ENCODE measurements at places on chromosomes 13 and 19.

GRCh38 chr19:17737690-17738153 is 13.6 kb upstream of the FCHO1 start:
- no peak for DNase-seq

DNA sequence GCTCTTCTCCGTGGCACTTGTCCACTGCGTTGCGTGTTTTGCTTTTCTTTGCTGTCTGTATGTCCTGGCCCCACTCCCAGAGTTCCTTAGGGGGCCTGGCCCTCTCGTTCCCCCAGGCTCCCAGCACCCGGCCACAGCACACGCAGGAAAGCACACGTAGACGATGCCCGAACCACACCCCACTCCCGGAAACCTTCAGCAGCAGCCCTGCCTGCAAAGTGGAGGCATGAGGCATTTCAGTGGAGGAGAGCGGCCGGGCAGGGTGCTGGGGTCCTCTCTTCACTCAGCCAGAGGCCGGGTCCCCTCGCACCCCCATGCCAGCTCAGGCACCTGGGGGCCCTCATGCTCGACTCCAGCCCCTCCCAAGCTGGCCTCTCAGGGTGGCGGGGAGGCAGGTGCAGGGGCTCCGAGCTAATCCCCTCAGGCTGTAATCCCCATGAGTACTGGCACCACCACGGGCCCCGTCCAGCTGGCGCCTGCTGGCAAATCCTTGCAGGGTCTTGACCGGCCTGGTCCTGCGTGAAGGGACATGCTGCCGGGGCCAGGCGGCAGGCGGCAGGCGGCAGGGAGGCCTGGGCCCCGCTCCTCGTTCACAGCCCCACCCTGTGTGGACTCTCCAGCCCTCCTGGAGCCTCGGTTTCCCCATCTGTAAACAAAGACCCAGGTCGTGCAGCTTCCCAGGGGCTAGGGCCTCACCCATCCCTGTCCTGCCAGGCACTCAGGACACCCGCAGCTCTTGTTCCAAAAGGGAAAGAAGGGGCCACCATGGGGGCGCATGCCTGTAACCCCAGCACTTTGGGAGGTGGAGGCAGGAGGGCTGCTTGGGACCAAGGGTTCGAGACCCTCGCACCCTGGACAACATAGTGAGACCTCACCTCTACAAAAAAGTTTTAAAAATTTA is 7.0 kb downstream of the PIP5K1C start:
- DNase-seq: no peak

GRCh38 chr13:99217461-99218110 is 16.9 kb downstream of the UBAC2 start:
- DNase-seq: no peak

- DNase-seq: peak; percentile 42
Observed at GRCh38 chr13:45068036-45069001, 52.0 kb upstream of the GTF2F2 start.

- DNase-seq: no peak
Observed at GRCh38 chr19:30062907-30063649, 121.0 kb downstream of the URI1 start.

DNA sequence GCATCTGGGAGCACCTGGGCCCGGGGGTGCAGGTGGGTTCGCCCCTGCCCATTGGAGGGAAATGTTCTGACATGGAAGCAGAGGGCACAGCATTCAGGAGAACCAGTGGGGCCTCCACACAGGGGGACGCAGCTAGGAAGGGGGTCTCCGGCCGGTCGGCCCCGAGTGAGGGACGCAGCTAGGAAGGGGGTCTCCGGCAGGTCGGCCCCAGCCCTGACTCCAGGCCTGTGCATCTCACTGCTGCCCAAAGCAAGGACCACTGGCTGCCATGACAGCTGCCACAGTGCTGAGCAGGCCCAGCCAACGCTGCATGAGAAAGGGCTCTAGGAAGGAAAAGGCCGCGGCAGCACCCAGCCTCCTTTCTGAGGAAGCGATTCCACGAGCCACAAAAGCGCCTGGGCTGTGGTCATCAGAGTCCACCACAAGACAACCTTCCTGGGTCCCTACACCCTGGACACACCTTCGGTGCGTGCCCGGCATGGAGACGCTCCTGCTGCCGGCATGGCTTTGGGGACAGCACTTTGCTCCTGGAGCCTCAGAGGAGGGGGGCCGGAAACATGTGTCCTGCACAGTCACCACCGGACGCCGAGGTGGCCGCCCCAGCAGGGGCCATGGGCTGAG is 9.7 kb downstream of the RASA3 start:
- no peak for DNase-seq

All from COR-L47 (cell line).